PC-3 (cell line): ENCODE measurements at places on chromosomes 7 and 10. TPM values are rescaled to one million over a fixed set of nuclear protein-coding genes. Genes with fewer than 3 reads are reported as not detected.

SAP25 gene
- 0.22 and 0.52 TPM in 2 replicates for total RNA-seq

RNF133 gene
- total RNA-seq, result 0.26 and 0.69 TPM in 2 replicates

KCND2 gene
- total RNA-seq, result 0.17 and 0.33 TPM in 2 replicates

ACBD7 gene
- total RNA-seq, result 3.3 and 5.4 TPM in 2 replicates

- no peaks in the 10 kb centered on the region for H3K27me3 ChIP-seq
- no peaks in the 10 kb centered on the region for H3K4me1 ChIP-seq
- H3K36me3 ChIP-seq, result no peaks in the 10 kb centered on the region
- DNase-seq, result no peak
- no peak overlapping the region for H3K27ac ChIP-seq
These were observed 288.5 kb upstream of the POT1 start for GRCh38 chr7:125218076-125218475.

- H3K4me3 ChIP-seq, result no peak overlapping the region
- H3K4me1 ChIP-seq, result no peaks in the 10 kb centered on the region
- H3K27me3 ChIP-seq, result no peaks in the 10 kb centered on the region
- DNase-seq, result no peak
- no peak overlapping the region for H3K27ac ChIP-seq
These were observed 882.6 kb downstream of the GRM8 start for GRCh38 chr7:126370038-126370668.

DNA sequence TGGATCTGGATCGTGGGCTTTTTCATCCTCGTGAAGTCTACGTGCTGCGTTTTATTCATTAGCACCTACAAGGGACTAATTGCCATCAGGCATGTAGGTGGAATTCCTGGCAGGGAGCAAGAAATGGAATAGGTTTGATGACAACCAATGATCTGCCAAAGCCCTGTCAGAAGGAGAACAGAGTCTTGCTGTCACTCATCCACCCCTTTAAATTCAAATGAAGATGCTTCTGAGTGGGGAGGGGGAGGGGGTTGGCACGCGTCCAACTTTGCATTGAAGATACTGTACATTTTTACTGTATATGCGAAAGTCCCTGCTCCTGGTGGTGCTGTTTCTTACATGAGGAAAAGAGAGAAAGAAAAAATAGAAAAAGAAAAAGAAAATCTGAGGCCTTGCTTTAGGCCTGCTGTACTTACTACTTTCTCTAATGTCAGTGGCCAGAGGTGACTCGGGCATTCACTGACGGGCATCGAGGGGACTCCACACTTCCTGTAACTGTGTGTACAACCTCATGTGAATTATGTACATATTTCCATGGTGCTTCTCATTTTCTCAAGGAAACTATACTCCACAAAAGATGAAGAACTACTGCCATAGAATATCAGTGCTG, 569.1 kb downstream of the INHBA start:
- peaks cover 13% of the 10 kb centered on the region for H3K4me1 ChIP-seq
- no peaks in the 10 kb centered on the region for H3K36me3 ChIP-seq
- peak overlapping the region; percentile 23 for H3K27ac ChIP-seq
- no peak for DNase-seq
- H3K4me3 ChIP-seq, result no peak overlapping the region

DNA sequence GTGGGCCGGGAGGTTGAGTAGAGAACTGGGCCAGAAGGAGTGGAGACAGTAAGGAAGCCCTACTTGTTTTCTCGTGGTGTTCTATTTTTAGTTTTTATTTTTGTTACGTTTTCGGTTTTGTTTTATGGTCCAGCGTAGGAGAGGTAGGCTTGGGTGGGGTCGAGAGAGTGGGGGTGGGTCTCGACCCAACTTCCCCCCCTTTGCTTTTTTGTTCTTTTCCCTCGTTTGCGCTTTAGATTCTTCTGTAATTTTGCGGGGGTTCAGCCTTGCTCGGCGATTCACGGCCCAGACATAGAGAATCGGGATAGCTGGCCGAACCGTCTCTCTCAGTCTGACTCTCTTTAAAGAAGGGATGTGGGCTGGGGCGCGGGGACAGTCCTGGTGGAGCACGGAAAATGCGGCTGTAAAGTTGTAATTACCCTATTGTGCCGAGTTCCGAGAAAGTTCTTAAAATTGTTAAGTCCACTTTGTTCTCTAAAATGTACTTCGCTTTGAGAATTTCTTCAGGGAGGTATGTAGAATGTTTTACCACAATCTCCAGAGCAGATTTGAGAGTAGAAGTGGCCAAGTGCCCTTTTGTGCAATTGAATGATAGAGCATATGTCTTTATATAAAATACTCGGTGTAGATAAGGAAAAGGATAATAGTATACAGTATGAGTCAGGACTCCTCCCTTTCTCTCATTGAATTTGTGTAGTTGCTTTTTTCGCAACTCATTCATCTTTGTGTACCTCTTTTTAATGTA, 816 bp downstream of the DMTF1 start:
- no peaks in the 10 kb centered on the region for H3K36me3 ChIP-seq
- H3K27me3 ChIP-seq, result no peaks in the 10 kb centered on the region
- H3K4me1 ChIP-seq, result peaks cover 34% of the 10 kb centered on the region
- H3K4me3 ChIP-seq, result peak overlapping the region; percentile 97

GRCh38 chr10:126454045-126454751, 65.9 kb upstream of the ADAM12 start:
- no peak for DNase-seq
- no peaks in the 10 kb centered on the region for H3K27me3 ChIP-seq
- peaks cover 12% of the 10 kb centered on the region for H3K4me1 ChIP-seq
- H3K4me3 ChIP-seq, result no peak overlapping the region

- no peaks in the 10 kb centered on the region for H3K27me3 ChIP-seq
- no peaks in the 10 kb centered on the region for H3K4me1 ChIP-seq
- no peak for DNase-seq
- no peaks in the 10 kb centered on the region for H3K36me3 ChIP-seq
- H3K27ac ChIP-seq, result no peak overlapping the region
- H3K4me3 ChIP-seq, result no peak overlapping the region
These were observed 52.3 kb upstream of the CALCR start for GRCh38 chr7:93626869-93627268.

DNA sequence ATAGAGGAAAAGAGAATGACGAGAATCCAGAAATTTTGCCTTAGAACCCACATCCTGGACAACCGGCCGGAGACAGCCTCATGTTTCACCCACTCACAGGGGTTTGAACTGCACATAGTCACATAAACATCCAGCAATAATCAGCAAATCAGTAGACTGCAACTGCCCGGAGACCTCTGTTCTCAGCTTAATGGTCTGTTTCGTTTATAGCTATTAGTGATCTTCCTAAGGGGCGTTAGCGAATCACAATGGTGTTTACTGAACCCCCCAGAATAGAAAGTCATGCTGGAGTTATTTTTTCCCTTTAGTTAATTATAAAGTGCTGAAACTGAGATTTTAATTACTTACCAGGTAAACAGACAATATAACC, 98.4 kb downstream of the SFMBT2 start:
- H3K27me3 ChIP-seq, result no peaks in the 10 kb centered on the region
- H3K4me1 ChIP-seq, result peaks cover 12% of the 10 kb centered on the region
- no peak overlapping the region for H3K4me3 ChIP-seq
- H3K27ac ChIP-seq, result peak overlapping the region; percentile 84
- DNase-seq, result no peak
- no peaks in the 10 kb centered on the region for H3K36me3 ChIP-seq

DNA sequence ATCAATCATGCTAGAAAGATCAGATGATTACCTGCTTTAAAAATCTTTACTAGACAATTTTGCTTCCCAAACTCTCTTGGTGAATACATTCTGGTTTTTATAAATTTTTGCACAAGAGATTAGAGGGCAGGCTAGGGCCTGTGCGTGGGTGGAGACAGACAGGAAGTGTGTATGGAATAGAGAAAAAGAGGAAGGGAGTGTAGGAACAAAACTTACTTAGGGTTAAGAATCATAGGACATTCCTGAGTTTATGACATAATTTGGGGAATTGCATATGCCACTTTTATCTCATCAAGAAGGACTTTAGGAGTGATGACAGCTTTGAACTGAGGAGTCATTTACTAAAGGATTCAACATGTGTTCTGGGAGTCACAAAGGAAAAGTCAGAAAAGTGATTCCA, 31.3 kb downstream of the LAMB1 start:
- no peak overlapping the region for H3K27ac ChIP-seq
- H3K27me3 ChIP-seq, result no peaks in the 10 kb centered on the region
- no peak overlapping the region for H3K4me3 ChIP-seq
- H3K36me3 ChIP-seq, result peaks cover 52% of the 10 kb centered on the region

DNA sequence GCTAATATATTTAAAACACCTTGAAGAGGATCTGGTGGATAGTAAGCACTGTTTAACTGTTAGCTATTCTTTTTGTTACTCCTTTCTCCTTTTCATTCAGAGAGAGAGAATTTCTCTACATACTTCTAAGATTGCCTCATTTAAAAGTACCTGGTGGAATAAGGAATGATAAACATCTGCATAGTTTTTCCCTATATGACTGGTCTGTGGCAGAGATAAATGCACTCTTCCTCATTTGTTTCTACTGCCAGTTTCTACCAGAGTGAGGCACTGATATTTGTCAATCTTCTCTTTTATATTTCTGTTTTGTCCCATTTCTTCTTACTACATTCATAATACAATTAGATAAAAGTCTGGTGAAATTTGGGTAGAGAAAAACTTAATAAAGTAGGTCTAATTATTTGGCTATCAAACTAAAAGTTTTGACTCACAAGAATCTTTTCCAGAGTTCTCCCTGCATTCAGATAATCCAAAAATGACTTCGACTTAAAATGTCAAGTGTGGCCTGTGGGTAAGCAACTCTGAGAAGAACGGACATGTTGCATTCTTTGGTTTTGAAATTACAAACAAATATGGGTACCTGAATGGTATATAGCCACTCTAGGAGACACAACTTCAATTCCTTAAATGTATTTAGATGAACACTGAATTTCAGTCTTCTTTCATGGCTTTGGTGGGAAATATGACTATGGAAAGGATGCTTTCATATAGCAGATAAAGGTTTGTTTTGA, 38.8 kb downstream of the RNLS start:
- H3K36me3 ChIP-seq, result no peaks in the 10 kb centered on the region
- no peaks in the 10 kb centered on the region for H3K4me1 ChIP-seq
- H3K27me3 ChIP-seq, result no peaks in the 10 kb centered on the region
- no peak overlapping the region for H3K4me3 ChIP-seq

DNA sequence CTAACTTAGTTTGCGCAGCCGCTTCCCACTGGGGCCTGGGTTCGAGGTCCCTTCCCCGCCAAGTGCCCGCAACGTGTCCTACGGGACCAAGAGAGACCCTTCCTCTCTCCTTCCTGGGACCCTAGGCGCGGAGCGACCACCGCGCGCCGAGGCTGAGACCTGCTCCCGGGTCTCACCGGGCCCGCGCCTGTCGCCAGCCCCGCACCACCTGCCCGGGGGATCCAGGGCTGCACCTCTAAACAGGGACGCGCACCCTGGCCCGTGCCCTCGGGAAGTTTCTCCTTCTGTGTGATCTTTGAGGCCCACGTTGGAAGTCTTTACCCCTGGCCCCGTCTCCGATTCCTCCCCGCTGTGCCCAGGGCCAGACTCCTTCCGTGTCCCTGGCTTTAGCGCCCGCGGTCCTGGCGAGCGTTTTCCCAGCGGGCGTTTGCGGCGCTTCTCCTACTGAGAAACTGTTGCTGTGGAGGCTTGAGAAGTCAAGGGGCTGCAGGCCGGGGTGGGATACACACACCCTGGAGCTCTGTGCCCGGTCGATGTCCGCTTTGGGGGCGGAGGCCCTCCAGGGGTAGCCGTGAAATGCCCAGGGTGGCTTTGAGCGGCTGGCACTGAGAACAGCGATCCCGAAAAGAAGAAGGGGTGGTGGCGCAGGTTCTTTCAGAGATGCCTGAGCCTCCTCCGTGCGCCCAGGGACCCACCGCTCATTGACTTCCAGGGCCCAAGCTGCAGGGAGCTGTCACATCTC, 575 bp downstream of the PLPP4 start:
- no peaks in the 10 kb centered on the region for H3K27me3 ChIP-seq
- DNase-seq, result no peak
- no peaks in the 10 kb centered on the region for H3K36me3 ChIP-seq
- H3K4me1 ChIP-seq, result peaks cover 37% of the 10 kb centered on the region
- H3K27ac ChIP-seq, result no peak overlapping the region
- peak overlapping the region; percentile 75 for H3K4me3 ChIP-seq

- H3K4me3 ChIP-seq, result no peak overlapping the region
- DNase-seq, result no peak
- H3K36me3 ChIP-seq, result no peaks in the 10 kb centered on the region
- no peaks in the 10 kb centered on the region for H3K4me1 ChIP-seq
- H3K27ac ChIP-seq, result no peak overlapping the region
These were observed 543.2 kb upstream of the FOXK1 start for GRCh38 chr7:4138866-4139265.

- H3K4me3 ChIP-seq, result no peak overlapping the region
- no peaks in the 10 kb centered on the region for H3K4me1 ChIP-seq
- no peak for DNase-seq
- no peaks in the 10 kb centered on the region for H3K27me3 ChIP-seq
These were observed 8.7 kb downstream of the ATP6V0E2 start for GRCh38 chr7:149882248-149883047.

GRCh38 chr7:133976140-133976539, 151.0 kb upstream of the LRGUK start:
- no peaks in the 10 kb centered on the region for H3K27me3 ChIP-seq
- H3K4me3 ChIP-seq, result no peak overlapping the region
- H3K36me3 ChIP-seq, result no peaks in the 10 kb centered on the region
- no peak for DNase-seq
- no peak overlapping the region for H3K27ac ChIP-seq

GRCh38 chr7:107682886-107683285, 22.3 kb downstream of the SLC26A4 start:
- no peaks in the 10 kb centered on the region for H3K36me3 ChIP-seq
- peaks cover 6% of the 10 kb centered on the region; the same call in 1 of the 2 replicates for H3K4me1 ChIP-seq
- no peak overlapping the region for H3K27ac ChIP-seq
- no peak overlapping the region for H3K4me3 ChIP-seq

DNA sequence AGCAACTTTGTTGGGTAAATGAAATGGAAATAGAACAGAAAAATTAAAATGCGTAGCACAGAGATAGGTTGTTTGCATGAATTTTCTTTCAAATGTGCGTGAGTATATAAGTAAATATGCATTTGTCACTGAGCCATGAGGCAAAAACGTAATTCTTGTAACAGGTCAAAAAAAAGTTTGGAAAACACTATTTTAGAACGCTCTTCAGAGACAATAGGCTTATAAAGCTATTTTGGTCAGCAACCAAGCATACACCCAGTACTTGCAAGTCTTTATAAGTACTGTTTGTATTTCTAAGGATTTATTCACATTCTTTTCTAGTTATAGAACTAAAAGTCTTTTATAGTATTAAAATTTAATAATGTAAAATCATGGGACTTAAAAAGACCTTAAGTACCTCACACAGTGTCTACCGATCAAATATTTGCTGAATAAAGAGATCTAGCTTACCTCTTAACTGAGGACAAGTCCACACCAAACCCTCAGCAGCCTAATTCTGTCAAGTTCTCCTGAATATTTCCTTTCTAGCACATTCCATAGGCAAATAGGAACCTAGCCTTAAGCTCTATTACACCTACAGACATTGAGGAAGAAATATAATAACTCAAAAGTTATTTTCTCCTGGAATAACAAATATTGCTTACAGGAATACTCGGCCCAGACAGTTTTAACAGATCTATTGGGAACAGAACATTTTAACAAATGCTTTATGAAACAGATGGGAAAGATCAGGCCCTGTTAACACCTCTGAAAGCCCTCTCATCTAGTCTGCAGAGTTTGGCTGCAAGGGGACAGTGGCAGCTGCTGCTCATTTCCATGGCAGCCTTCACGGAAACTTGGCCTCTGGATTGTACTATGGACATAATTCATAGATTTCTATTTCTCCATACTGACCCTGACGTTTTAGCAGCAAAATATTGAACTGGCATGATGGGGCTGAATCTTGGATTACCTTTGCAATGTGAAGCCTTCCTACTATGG, 8.8 kb downstream of the CRPPA start:
- no peak for DNase-seq
- H3K4me3 ChIP-seq, result no peak overlapping the region
- no peaks in the 10 kb centered on the region for H3K27me3 ChIP-seq
- no peaks in the 10 kb centered on the region for H3K36me3 ChIP-seq
- H3K4me1 ChIP-seq, result peaks cover 31% of the 10 kb centered on the region
